ENCODE measurements at places on chromosomes 1 and 21.

- DNase-seq, result no peak
Observed at GRCh38 chr1:25748531-25749205, 51.3 kb upstream of the SELENON start.

DNA sequence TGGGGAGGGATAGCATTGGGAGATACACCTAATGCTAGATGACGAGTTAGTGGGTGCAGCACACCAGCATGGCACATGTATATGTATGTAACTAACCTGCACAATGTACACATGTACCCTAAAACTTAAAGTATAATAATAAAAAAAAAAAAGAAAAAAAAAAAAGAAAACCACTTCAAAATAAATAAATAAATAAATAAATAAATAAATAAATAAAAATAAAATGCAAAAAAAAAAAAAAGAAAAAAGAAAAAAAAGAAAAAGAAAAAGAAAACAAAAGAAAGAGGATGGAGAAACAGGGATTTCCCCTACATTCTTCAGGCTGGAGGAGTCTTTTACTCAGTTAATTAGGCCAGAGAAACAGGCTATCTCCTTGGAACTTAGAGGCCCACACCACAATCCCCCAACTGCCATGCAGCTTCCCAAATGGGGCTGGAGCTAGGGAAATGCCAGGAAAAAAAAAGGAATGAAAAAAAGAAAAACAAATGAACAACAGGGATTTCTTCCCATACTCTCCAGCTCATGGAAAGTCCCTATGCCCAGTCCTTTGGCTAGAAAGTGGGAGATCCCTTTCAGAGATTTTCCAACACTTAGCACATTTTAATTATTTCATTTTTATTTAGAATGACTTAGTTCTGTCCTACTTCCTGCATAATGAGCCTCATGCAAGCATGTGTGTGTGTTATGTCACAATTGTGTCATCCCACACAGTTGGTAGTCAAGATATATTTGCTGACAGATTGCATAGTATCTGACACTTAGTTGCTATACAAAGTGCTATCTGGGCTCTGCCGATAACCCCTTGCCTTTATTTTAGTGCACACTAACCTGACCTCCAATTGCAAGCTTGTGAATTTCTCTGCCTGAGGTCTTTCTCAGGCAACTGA, 486.4 kb downstream of the PLPP3 start:
- no peak for DNase-seq

- no peak for DNase-seq
Observed at GRCh38 chr1:16046842-16047241, 3.3 kb downstream of the CLCNKB start.

DNA sequence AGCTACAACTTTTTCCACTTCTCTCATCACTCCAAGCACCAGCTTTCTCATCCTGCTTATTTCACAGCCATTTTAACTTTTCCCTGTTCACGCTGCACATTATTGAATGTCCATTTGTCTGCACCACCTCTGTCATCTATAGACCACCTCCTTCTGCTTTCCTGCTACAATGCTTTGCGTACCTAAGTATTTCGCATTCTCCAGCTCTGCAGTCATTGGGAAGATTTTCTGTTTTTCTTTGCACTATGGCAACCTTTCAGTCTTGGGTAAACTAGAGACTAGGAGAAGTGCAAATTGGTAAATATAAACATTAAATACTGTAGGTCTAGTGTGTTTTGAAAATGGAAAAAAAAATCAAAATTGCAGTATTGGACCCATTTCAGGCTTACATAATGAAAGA, 835 bp downstream of the CCDC30 start:
- DNase-seq, result no peak

DNA sequence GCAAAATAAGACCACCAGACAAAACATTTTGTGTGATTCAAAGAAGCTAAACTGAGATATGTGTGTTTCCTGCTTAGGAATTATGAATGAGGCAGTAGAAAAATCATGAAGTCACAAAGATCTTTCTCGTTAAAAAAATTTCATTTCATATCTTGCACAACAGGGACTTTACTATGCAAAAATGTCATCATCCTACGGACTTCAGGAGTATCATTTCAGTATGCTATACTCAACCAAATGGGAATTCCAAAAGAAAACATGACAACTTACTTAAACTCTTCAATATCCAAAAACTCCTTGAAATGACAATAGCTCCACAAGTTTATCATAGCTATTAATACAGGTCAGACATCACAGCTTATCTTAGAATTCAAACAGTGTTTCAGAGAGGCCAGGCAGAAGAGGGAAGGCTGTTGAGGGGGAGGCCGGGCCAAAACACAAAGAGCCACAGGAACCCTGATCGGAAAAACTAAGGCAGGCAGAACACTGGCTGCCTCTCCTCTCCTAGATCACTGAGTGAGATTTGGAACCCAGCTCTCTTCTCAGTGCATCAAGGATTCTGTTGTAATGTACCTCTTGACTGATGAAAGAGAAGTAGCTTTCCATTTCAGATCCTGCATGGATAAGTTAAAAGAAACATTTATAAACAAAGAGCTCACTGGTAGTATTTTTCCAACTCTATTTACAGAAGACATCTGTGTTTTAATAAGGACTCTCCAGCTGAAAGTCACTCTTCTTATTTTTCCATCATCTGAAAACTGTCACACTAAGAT, 66.9 kb downstream of the TESK2 start:
- DNase-seq, result no peak

GRCh38 chr21:17609681-17610080, 3.0 kb downstream of the BTG3 start:
- no peak for DNase-seq

- no peak for DNase-seq
Observed at GRCh38 chr1:208007319-208007937, 96.5 kb upstream of the CD34 start.

DNA sequence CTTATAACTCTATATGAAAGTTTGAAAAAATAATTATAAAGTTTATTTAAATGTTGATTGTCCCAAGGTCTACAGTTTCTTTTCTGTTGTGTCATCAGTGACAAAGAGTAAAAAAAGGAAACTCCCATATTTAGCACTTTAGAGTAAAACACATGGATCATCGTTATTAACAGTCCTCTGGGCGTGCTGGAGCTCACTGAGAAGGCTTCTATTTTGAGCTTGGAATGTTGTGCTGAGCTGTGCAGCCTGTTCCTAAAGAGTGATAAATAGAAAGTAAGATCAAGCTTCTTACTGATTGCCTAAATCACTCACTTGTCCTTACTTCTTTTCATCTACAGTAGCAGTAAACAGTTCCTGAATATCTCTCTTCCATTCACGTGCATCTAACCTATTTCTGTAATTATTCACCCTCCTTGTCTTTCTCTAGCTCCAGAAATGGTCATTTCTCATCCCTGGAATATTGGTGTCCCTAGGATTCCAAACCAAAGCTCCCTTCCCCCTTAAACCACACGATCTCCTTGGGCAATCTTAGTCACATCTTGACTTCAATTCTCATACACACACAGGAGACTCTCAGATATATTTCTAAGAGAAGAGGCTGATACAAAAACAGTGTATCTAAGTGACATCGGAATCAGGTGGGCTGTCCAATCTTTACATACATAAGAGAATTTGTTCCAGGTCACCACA, 11.9 kb downstream of the GBP5 start:
- no peak for DNase-seq

DNA sequence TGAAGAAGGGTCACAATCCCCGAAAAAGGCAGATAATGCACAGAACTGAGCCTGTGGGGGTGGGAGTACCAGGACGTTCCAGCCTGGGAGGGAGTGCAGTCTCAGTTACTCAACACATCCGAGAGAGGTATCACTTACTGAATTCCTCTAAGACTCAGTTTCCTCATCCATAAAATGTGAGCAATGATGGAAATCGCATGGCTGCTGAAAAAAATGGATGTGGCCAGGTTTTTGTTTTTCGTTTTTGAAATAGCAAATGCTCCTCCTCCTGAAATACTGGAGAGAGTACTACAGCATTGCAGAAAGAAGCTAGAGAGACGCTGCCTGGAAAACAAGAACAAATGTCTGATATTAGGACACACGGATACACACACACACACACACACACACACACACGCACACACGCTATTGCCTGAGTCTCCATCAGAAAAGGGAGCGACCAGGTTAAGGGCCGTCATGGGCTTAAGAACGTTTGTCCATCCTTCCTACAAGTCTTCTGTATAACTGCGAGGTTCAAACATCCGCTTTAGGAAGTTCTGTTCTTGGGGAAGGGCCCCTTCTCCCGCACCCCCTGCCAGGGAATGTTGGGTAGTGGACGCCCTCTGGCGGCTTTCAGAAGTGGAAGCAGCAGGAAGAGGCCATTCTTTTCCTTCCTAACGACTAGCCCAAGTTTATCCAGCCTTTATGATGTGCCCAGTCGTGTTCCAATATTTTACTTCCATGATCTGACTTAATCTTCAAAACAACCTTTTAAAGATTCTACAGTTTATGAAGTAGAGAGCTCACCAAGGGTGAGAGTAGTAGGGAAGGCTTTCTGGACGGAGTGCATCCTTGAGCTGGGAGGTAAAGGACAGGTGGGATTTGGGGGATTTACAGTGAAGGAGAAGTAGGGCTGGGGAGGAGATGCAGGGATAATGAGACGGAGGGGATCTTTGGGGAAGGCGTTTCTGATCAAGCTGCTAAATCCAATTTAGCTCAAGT, 699 bp upstream of the NES start:
- peak; percentile 70 for DNase-seq

DNA sequence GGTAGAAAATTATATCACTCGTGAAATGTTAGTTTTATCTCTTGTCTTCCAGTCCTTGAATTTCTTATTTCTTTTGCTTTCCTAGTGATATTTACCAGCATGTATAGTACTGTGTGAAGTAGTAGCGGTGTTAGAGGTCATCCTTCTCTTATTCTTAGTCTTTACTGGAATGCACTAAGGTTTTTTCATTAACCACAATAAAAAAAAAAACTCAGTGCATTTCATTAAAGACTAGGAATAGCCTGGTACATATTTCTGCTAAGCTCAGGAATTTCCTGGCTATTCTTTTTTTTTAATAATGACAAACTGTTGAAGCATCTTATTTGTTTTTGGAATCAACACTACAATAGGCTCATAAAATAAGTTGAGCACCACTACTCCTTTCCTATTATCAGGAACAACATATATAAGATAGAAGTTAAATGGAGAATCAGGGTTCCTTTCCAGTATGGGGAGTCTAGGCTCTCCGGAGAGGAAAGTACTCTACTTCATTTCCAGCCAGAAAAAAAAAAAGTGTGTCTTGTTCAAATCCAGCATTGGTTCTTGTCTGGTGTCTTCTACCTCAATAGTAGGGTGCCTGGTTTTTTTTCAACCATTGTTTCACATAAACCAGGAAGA, 60.0 kb downstream of the TNFSF18 start:
- no peak for DNase-seq

DNA sequence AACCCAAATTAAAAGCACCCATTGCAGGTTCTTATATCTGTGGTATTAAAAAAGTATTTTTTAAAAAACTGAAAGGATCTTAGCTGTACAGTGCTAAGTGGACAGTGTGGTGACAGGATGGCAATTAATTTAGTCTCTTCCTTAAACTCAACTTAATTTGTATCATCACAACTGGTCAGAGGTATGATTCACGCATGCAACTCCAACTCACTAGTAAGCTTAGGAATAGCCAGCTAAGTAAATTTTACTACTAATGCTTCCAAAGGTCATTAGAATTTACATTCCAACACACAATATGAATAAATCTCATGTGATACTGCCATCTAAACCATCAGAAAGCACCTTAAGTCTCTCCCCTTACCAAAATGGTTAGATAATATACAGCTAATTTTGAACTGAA, 35.4 kb downstream of the ENAH start:
- DNase-seq, result no peak
